ENCODE measurements at places on chromosomes 5 and 9.

GRCh38 chr9:115845648-115846312, 307.8 kb upstream of the PAPPA start:
- no peak for DNase-seq

GRCh38 chr5:111935835-111936234, 178.8 kb upstream of the NREP start:
- DNase-seq = no peak

GRCh38 chr5:59773294-59773693, 120.2 kb downstream of the PDE4D start:
- no peak for DNase-seq

- DNase-seq = no peak
Observed at GRCh38 chr5:73732045-73732444, 106.0 kb downstream of the ARHGEF28 start.

- DNase-seq = no peak
Observed at GRCh38 chr9:97559111-97559514, 57.6 kb downstream of the TMOD1 start.

GRCh38 chr9:70060148-70060882, 16.7 kb downstream of the MAMDC2 start:
- no peak for DNase-seq

DNA sequence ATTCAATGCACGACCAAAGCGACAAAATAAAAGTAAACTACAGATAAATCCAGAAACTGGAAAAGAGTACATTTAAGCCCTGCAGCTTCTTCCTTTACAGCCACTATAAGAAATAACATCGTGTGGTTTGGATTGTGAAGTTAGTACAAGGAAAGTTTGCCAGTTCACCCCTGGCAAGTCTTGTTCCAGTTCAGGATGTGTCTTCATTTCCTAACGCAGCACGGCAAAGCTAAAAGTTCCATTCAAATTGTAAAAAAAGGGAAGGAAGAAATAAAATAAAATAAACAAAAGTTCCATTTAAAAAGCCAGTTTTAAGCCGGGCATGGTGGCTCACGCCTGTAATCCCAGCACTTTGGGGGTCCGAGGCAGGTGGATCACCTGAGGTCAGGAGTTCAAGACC, 83.3 kb upstream of the RETREG1 start:
- DNase-seq = no peak

DNA sequence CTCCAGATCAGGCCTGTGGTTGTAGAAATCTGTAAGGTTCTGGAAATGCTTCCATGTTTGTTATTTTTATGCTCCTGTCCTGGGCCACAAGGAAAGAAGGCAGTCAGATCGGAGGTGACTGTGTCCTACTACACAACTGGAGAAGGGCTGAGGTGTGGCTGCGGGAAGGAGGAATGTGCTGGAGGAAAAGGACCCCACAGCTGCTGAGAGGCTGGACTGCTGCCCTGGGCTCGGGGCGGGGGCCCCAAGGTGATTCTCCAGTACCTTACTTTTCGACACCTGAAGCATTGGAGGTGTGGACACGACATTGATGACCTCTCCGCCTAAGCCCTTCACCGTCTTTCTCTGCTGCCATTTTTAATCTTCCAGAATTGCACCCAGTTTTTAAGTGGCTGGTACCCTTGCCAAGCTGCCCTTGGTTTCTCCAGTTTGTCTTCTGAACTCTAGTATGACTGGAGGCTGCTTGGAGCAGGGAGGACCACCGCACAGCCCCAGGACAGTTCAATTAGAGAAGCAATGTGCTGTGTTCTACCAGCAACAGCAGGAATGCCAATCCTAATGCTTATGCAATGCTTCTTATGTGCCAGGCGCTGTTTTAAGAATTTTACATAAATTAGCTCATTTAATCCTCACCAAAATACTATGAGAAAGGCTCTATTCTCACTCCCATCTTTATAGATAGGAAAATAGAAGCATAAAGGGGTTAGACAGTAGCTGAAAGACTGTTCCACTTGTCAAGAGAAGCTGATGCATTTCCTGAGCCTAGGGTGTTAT, 13.5 kb upstream of the ANKRD33B start:
- no peak for DNase-seq

GRCh38 chr5:96927008-96927407, 8.9 kb upstream of the LNPEP start:
- no peak for DNase-seq

- no peak for DNase-seq
Observed at GRCh38 chr5:98975682-98976407, 47.0 kb upstream of the CHD1 start.

DNA sequence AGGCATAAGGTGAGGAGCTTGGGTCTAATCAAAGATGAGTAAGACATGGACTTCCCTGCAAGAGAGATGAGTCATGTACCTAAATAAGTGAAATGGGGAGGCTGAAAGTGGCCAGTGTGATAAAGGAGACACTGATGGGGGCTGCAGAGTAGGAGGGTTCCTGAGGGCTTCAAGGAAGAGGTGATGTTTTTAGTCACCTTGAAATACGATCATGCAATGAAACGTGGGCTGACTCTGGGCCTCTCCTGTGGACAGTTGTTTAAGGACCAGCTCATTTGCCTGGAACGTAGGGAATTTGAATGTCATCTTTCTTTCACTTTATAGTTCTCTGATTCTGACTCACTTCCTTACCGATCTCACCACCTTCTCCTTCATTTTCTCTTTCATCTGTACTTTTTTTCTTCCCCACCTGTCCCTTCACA, 49.6 kb upstream of the CPLX2 start:
- peak; percentile 8 for DNase-seq

GRCh38 chr5:321230-321725, at the start of gene AHRR:
AHRR (plus strand) TSS chr5:321714; CDS start chr5:343903, 22,189 bp downstream.
- peak; percentile 69 for DNase-seq

DNA sequence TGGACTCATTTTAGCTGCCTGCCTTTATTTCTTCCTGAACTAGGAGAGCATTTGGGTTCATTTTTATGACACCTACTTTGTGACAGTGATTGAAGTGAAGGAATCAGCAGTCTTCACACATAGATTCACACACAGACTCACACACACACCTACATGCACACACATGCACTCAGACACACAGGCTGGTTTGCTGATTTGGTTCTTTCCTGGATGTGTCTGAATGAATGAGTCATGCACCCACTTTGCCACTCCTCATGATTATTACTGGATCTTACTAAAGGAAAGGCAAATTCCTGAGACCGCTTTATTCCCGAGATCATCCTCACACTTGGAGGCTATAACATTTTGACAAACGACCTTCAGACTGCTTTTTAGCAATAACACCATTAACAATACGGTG, 529.5 kb downstream of the AGTPBP1 start:
- DNase-seq = no peak

GRCh38 chr9:16071400-16071799, 518.6 kb downstream of the CCDC171 start:
- DNase-seq = no peak

- DNase-seq = no peak
Observed at GRCh38 chr5:173835131-173835530, 53.0 kb upstream of the CPEB4 start.

Measured in activated T-cell treated with anti-CD3 and anti-CD28 coated beads for 48 hours (primary cell).